ENCODE measurements at places on chromosomes 7 and 10. TPM values are rescaled to one million over a fixed set of nuclear protein-coding genes. Genes with fewer than 3 reads are reported as not detected.

The EBLN1 gene
- not detected for total RNA-seq

The DPYSL4 gene
- total RNA-seq, result 0.79 TPM

DNA sequence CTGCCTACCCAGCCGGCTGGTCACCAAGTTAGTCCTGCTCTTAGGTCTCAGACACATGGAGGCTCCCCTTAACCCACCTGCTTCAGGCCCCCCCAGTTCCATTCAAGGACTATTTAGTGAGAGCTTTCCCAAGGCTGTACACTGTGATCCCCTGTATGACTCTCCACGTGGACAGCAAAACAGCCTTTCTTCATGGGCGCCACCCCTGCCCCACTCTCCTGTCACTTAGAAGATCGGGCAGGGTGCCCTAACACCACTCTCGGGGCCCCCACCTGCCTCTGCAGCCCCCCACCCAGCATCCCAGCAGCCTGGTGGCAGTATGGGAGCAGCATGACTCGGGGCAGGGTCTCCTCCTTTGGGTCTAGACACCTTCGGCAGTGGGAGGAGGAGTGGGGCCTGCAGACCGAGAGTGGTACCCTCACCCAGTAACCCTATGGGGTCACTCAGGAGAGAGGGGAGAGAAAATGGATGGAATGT is 116.6 kb downstream of the PTPN20 start:
- no peak overlapping the region for H3K4me3 ChIP-seq
- no peak overlapping the region for H3K27ac ChIP-seq
- DNase-seq, result peak; percentile 15
- H3K36me3 ChIP-seq, result no peaks in the 10 kb centered on the region
- H3K27me3 ChIP-seq, result no peaks in the 10 kb centered on the region

GRCh38 chr10:571688-572451 is 117.6 kb downstream of the DIP2C start:
- no peak overlapping the region for H3K4me3 ChIP-seq
- no peaks in the 10 kb centered on the region for H3K27me3 ChIP-seq
- H3K4me1 ChIP-seq, result peaks cover 10% of the 10 kb centered on the region
- DNase-seq, result no peak
- H3K36me3 ChIP-seq, result no peaks in the 10 kb centered on the region

DNA sequence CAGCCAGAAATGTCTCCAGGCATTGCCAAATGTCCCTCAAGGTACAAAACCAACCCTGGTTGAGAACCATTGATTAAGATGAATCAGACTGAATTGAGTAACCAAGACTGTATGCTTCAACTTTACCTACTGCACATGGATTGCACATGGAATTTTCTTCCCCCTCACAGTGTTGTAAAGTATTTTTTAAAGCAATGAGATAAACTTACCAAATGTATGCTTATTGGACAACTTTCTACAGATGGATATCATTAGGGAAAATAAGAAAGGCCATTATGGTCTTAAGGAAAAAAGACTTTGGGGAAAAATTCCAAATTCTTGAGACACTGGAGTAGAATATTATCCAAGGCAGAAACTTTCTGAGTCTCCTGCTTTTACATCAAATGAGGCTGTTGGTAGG is 20.9 kb upstream of the MTPN start:
- no peaks in the 10 kb centered on the region for H3K4me1 ChIP-seq
- no peaks in the 10 kb centered on the region for H3K27me3 ChIP-seq
- no peak overlapping the region for H3K4me3 ChIP-seq
- no peaks in the 10 kb centered on the region for H3K36me3 ChIP-seq
- no peak overlapping the region for H3K27ac ChIP-seq

- no peak overlapping the region for H3K27ac ChIP-seq
- peaks cover 4% of the 10 kb centered on the region for H3K36me3 ChIP-seq
- H3K4me1 ChIP-seq, result no peaks in the 10 kb centered on the region
- no peaks in the 10 kb centered on the region for H3K27me3 ChIP-seq
Observed at GRCh38 chr10:7164955-7165354, 245.9 kb downstream of the SFMBT2 start.

DNA sequence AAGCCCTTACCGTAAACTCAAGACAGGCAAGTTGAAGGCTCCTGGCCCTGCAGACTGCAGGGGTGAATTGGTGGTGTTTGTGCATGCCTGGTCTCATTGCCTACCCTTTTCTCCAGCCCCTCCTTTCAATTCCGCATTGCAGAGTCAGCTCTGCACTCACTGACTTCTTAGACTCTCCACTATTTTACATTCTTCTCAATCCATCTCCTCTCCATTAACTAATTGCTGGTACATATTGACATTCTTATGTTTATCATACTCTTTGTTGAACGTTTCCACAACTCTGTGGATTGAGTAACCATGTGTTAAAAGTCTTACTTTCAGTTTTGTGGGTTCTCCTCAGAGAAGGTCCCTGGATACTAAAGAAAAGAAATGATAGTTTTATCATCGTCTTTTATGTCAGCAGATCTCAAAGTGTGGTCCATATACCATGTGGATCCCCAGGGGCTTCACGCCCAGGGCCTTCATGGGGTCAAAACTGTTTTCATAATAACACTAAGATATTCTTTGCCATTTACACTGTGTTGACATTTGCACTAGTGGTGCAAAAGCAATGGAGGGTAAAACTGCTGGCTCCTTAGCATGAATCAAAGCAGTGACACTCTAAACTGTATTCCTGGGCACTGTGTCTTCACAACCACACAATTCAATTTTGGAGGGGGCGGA is 135.4 kb upstream of the FZD1 start:
- H3K36me3 ChIP-seq, result no peaks in the 10 kb centered on the region
- H3K27ac ChIP-seq, result no peak overlapping the region
- H3K4me3 ChIP-seq, result no peak overlapping the region
- no peak for DNase-seq
- no peaks in the 10 kb centered on the region for H3K27me3 ChIP-seq

GRCh38 chr7:55458351-55458750 is 93.2 kb downstream of the LANCL2 start:
- H3K27ac ChIP-seq, result no peak overlapping the region
- no peaks in the 10 kb centered on the region for H3K27me3 ChIP-seq
- DNase-seq, result no peak
- no peaks in the 10 kb centered on the region for H3K4me1 ChIP-seq
- no peak overlapping the region for H3K4me3 ChIP-seq
